Caki2 (cell line): ENCODE measurements at places on chromosomes 7 and 10.

DNA sequence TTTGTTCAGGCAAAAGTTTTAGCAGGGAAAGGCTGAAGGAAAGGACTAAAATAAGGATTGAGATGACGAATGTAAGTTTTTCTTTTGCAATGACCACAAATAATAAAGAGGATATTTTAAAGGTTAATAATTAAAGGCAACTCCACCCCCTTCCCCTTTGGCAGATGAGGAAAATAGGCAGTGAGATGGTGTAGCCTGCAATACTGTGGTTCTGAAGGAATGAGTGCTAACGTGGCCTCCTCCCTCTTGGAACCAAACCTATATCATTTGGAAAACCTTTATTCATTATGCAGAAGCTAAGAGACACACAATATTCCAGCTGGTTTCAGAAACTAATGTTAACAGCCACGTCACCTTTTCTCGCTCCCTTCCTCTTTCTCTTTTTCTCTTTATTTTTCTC is 70.9 kb upstream of the COL1A2 start:
- no peak for DNase-seq

GRCh38 chr7:136039577-136040345 is 62.6 kb upstream of the MTPN start:
- DNase-seq = no peak

- DNase-seq = no peak
These were observed 5.2 kb downstream of the AGAP3 start for GRCh38 chr7:151091431-151091830.

- DNase-seq = no peak
These were observed 135.3 kb downstream of the ADARB2 start for GRCh38 chr10:1602037-1602484.

DNA sequence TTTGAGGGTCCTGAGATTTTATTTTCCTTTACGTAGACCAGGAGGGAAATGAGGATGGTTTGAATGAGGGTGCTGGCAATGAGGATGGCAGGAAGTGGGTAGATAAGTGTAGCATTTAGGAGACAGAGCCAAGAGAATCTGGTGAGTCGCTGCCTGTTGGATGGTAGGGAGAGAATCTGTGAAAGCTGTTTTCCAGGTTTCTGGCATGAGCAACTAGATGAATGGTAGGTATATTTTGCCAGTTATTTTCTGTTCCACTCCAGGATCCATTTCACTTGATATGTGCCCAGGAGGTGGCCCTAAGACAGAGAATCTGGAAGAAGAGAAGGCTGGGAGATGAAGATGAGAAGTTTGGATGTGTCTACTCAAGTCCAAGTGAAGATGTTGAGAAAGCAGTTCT is 63.3 kb upstream of the VIPR2 start:
- DNase-seq = no peak

DNA sequence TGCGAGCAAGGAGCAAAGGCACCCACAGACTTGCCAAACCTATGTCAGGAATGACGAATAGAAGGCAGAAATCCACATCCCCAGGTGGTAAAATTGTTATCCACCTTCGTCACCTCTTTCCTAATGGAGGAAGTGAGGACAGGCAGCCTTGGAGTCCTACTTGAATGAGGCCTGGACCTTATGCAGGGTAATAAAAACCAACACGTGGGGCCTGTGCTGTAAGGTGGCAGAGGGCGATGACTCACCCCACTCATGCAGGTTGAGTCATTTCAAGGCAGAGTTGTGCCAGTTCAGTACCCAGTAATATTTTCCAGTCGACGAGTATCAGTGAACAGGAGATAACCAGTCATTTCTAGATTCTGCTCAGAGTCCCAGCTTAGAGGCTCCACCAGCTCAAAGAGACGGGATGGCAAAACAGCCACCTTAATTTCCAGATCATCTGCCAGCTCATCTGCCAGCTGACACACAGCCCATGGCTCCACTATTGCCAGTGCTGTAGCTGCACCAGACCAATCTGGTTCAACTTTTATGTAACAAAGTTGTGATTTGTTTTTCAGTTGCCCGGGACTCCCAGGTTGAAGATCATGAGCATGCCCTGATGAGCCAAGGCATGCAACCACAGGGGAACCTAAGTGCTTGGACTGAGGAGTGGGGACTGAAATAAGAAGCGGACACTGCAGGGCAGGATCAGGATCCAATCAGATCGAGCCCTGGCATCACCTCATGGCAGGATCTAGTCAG is 176.2 kb upstream of the ITGB1 start:
- DNase-seq = peak; percentile 100

- no peak for DNase-seq
These were observed 388.9 kb upstream of the NPVF start for GRCh38 chr7:25617214-25617613.

- no peak for DNase-seq
These were observed 35.8 kb upstream of the GNAI1 start for GRCh38 chr7:80098795-80099194.

GRCh38 chr7:50835156-50835555 is 52.5 kb upstream of the GRB10 start:
- peak; percentile 64 for DNase-seq

GRCh38 chr10:26798298-26798697 is 62.5 kb downstream of the ABI1 start:
- DNase-seq = no peak

DNA sequence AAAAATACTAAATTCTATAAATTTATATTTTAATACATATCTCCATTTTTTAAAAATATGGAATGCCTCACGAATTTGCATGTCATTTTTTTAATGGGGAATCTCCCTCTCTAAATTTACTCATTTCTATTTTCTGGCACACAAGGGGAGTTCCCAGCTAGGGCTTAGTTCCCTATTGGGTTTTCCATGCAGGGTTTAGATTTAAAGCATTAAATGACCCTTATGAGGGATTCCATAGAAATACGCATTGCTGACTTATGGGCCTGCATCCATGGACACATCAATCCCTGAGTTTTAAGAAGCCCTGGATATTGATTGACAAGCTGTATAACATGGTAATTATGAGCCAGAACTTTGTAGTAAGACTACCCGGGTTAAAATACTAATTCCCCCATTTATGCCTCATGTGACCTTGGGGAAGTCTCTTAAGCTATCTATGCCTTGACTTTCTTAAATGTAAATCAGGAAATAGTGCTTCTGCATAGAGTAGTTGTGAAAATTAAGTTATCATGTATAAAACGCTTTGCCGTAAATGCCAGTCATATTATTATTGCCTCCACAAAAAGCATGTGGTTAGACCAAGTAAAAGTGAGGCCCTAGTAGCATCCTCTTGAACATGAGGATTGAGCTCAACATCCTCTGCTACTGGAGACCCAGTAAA is 78.8 kb upstream of the ANKRD1 start:
- DNase-seq = no peak
